ENCODE measurements at places on chromosomes 7 and 10. TPM values are rescaled to one million over a fixed set of nuclear protein-coding genes. Genes with fewer than 3 reads are reported as not detected.

TCERG1L gene
- not detected for total RNA-seq

OPN1SW gene
- total RNA-seq = not detected

EN2 gene
- not detected for total RNA-seq

SLC13A4 gene
- total RNA-seq = 0.16 TPM

RPEL1 gene
- total RNA-seq = not detected

PLXNA4 gene
- total RNA-seq = 2.8 TPM

TET1 gene
- total RNA-seq = 14.3 TPM

FAM25G gene
- not detected for total RNA-seq

PAPSS2 gene
- total RNA-seq = 32.6 TPM

TMEM176A gene
- 0.12 TPM for total RNA-seq

CACNA2D1 gene
- total RNA-seq = 34.0 TPM

GPR26 gene
- not detected for total RNA-seq

PYROXD2 gene
- total RNA-seq = 10.1 TPM

GPC2 gene
- 1.6 TPM for total RNA-seq

NANOS1 gene
- 1.5 TPM for total RNA-seq

MKX gene
- total RNA-seq = 23.7 TPM

EBF3 gene
- total RNA-seq = 2.7 TPM

TRIM73 gene
- total RNA-seq = 0.24 TPM

SH2D4B gene
- not detected for total RNA-seq

ACSL5 gene
- total RNA-seq = 9.6 TPM

GDF2 gene
- not detected for total RNA-seq

GNG11 gene
- total RNA-seq = 21.4 TPM

GCK gene
- total RNA-seq = 0.36 TPM

PNLIPRP1 gene
- total RNA-seq = not detected

NUPR2 gene
- total RNA-seq = not detected

OR6V1 gene
- total RNA-seq = not detected

VAX1 gene
- not detected for total RNA-seq

ERV3-1 gene
- total RNA-seq = 10.7 TPM

WEE2 gene
- not detected for total RNA-seq

HECTD2 gene
- 15.6 TPM for total RNA-seq

PRLHR gene
- not detected for total RNA-seq

LOXL4 gene
- total RNA-seq = 93.3 TPM

SLC18A3 gene
- not detected for total RNA-seq

COL13A1 gene
- 15.4 TPM for total RNA-seq

SPACDR gene
- not detected for total RNA-seq

MEST gene
- 24.3 TPM for total RNA-seq

CYP26C1 gene
- 0.16 TPM for total RNA-seq

LRIT1 gene
- total RNA-seq = not detected

KRIT1 gene
- total RNA-seq = 49.3 TPM

Data from hair follicle dermal papilla cell (primary cell).